ENCODE measurements at places on chromosomes 16 and 17.

- DNase-seq, result no peak
These were observed 6.6 kb upstream of the CBX8 start for GRCh38 chr17:79803421-79803996.

DNA sequence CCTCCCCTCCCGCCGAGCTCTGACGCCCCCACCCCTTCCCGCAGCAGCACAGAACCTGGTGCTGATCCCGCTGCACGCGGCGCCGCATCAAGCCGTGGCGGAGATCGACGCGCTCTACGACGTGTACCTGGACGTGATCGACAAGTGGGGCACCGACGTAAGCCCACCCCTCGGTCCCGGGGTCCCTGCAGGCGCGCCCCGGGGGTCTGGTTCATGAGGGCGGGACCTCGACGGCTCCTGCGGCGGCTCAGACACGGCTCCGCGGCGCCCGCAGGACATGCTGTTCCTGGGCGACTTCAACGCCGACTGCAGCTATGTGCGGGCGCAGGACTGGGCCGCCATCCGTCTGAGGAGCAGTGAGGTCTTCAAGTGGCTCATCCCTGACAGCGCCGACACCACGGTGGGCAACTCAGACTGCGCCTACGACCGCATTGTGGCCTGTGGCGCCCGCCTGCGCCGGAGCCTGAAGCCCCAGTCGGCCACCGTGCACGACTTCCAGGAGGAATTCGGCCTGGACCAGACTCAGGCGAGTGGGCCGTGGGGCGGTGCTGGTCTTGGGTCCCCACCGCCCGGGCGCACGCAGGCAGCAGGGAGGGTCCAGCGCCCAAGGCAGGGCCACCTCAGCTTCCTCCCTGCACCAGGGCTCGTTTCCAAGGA is 1.4 kb downstream of the DNASE1L2 start:
- no peak for DNase-seq

- no peak for DNase-seq
These were observed 151.1 kb upstream of the GSE1 start for GRCh38 chr16:85461814-85462713.

GRCh38 chr17:29563816-29564215 is 3.0 kb downstream of the ABHD15 start:
- no peak for DNase-seq

GRCh38 chr17:40561871-40562611 is 3.2 kb downstream of the CCR7 start:
- no peak for DNase-seq

GRCh38 chr16:1494711-1495110 is 1.6 kb downstream of the TELO2 start:
- no peak for DNase-seq

DNA sequence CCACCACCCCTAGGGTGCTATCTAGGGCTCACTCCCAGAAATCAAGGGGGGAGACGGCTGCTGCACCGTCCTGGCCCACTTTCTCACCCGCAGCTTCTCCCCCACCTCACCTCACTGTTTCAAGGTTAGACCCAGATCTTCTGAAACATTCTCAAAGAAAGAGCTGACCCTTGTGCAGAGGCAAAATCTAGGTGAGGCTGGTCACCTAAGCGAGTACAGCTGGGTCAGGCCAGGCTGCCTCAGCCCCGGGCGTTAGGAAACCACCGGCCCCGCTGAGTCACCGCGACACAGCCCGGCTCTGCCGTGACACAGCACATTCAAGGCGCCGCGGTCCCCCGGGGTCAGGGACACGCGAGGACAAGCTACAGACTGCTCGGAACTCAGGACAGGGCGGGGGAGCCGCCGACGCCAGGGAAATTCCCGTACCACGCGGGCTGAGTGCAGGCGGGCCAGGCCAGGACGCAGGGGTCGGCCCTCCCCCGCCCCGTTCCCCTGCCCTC is 27.1 kb downstream of the GNPTG start:
- peak; percentile 58 for DNase-seq
